DMS79 (cell line): ENCODE measurements at places on chromosomes 13 and 19.

DNA sequence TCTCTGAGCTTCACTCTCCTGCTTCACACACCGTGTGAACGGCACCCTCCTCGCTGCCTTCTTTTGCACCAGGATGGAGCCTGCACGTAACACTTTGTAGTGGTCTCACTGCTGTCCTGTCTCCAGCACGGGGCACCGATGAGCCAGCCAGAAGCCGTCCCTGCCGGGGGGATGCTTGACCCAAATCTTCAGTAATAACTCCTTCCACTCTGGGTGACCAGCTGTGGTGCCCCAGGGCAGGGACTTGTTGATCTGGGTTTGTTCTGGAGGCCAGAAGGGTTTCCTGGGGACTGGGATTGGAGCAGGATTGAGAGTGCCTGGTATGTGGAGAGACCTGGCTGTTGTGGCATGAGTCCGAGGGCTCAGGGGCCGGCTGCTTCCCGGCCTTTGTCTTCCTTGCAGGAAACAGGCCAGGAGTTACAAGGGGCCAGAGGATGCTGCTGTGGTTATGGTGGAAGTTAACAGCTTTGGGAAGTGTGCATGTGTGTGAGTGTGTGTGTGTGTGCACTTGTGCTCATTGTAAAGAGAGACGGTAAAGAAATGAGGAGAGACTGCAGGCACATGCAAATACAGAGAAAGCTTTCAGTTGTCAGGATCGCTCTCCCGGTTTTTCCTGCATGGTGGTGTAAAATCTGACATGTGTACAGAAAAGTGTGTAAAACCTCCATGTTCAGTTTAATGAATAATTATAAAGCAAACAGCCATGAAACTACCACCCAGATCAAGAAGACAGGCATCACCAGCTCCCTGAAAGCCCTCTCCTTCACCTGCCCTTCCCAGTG is 18.9 kb downstream of the PAK4 start:
- DNase-seq = no peak

GRCh38 chr13:31067416-31068118 is 94.1 kb downstream of the HSPH1 start:
- DNase-seq = no peak

- no peak for DNase-seq
Measured at GRCh38 chr19:20237773-20238623, 71.0 kb downstream of the ZNF486 start.

GRCh38 chr19:30170081-30170480 is 202.1 kb upstream of the ZNF536 start:
- no peak for DNase-seq

GRCh38 chr13:47650209-47650608 is 350.9 kb downstream of the SUCLA2 start:
- no peak for DNase-seq

DNA sequence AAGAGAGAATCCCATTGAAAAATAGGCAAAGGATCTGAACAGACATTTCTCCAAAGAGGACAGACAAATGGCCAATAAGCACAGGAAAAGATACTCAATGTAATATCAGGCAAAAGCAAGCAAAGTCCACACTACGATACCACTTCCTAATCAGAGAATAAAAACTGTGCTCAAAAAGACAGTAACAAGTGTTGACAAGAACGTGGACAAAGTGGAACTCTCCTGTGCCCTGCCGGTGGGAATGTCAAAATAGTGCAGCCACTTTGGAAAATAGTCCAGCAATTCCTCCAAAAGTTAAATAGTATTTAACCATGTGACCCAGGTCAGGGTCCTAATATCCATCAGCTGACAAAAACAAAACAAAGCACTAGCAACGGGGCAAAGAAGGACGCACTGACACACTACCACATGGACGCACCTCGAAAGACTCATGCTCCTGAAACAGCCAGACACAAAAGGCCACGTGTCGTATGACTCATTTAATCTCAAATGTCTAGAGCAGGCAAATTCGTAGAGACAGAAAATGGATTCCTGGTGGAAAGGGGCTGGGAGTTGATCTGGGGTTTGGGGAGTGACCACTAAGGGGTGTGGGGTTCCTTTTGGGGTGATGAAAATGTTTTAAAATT is 5.2 kb downstream of the MIER2 start:
- no peak for DNase-seq

- DNase-seq = no peak
Measured at GRCh38 chr19:4980067-4980466, 11.2 kb downstream of the KDM4B start.

GRCh38 chr13:49234741-49235140 is 13.0 kb upstream of the CDADC1 start:
- no peak for DNase-seq

- DNase-seq = no peak
Measured at GRCh38 chr19:34075661-34076091, 96.6 kb upstream of the LSM14A start.
